Stimulated activated naive CD8-positive, alpha-beta T cell treated with anti-CD3 and anti-CD28 coated beads, Interleukin-15, Interleukin-2, amounts not matched to agents 100 U/mL and 50 U/mL, for 24 hours (primary cell): ENCODE measurements at places on chromosomes 5 and 9.

GRCh38 chr9:28435456-28435855, 862.2 kb upstream of the C9orf72 start:
- no peak for DNase-seq

- DNase-seq, result no peak
Observed at GRCh38 chr5:83899326-83899970, 178.8 kb upstream of the HAPLN1 start.

DNA sequence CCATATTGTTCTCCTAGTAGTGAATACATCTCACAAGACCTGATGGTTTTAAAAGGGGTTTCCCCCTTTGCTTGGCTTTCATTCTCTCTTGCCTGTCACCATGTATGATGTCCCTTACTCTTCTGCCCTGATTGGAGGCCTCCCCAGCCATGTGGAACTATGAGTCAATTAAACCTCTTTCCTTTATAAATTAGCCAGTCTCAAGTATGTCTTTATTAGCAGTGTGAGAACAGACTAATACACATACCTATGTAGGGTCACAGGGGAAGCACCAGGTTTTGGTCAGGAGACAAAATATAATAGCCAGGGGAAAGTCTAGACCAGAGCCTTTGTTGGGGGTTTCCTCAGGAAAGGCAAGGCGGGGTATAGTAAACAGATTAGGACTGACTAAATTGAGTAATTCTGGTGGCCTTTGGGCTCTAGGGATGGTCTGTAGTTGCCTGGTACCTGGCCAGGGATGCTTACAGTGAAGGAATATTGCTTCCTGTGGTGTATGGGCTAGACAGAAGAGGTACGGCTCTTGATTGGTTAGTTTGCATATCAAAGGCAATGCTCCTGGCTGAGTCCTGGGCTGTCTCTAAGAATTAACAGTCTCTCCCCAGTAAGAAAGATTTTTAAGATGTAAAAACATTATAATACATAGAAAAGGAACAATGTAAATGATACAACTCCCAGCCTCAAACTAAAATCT, 254.5 kb downstream of the ELAVL2 start:
- DNase-seq, result no peak

GRCh38 chr5:113112435-113112834, 135.8 kb downstream of the DCP2 start:
- DNase-seq, result no peak

- DNase-seq, result no peak
Observed at GRCh38 chr5:151243564-151243963, 9.4 kb upstream of the GM2A start.

DNA sequence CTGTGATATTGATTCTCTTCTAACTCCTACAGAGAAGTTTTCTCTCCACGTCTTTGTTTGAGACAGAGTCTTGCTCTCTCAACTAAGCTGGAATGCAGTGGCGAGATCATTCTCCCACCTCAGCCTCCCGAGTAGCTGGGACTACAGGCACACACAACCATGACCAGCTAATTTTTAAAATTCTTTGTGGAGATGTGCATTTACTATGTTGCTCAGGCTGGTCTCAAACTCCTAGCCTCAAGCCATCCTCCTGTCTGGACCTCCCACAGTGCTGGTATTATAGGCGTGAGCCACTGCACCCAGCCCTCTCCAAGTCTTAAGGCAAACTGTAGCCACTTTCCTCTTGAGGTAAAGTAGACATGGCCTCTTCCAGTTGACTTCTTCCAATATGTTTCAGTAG, 72.2 kb downstream of the SNX18 start:
- DNase-seq, result no peak

DNA sequence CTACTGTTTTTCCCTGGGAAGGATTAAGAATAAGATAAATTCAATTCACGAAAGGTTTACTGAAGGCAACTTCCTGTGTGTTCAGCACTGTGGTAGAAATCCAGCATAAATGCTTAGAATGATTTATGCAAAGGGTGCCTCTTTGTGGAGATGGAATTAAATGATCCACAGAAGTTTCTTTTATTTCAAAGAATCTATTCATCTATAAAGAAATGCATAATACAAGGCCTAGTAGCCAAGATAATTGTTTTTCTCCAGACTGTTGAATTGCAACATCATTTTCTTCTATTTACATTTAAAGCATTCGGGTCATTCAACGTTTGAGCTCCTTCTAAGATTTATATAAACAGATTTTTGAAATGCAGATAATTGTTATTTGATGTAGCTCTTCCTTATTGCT, 138.8 kb upstream of the NFIL3 start:
- no peak for DNase-seq

- no peak for DNase-seq
Observed at GRCh38 chr9:69865986-69866385, 45.4 kb downstream of the CFAP95 start.

DNA sequence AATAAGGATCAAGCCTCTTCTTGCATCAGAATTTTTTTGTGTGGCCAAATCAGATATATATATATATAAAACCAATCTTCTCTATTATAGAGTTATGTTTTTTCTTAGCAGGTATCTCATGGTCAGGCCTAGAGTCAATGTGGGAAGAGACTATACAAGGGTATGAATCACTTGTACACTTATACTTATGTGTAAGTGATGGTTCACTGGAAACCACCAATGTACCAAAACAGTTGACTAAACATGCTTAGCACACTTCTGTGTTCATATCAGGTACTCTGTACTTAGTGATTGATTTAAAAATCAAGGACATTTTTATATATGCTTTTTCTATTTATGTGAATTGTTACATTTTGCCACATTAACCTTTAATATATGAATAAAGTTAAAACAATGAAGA, 92.6 kb downstream of the CWC27 start:
- DNase-seq, result no peak

GRCh38 chr9:76459694-76460635, 983 bp downstream of the GCNT1 start:
- DNase-seq, result no peak

DNA sequence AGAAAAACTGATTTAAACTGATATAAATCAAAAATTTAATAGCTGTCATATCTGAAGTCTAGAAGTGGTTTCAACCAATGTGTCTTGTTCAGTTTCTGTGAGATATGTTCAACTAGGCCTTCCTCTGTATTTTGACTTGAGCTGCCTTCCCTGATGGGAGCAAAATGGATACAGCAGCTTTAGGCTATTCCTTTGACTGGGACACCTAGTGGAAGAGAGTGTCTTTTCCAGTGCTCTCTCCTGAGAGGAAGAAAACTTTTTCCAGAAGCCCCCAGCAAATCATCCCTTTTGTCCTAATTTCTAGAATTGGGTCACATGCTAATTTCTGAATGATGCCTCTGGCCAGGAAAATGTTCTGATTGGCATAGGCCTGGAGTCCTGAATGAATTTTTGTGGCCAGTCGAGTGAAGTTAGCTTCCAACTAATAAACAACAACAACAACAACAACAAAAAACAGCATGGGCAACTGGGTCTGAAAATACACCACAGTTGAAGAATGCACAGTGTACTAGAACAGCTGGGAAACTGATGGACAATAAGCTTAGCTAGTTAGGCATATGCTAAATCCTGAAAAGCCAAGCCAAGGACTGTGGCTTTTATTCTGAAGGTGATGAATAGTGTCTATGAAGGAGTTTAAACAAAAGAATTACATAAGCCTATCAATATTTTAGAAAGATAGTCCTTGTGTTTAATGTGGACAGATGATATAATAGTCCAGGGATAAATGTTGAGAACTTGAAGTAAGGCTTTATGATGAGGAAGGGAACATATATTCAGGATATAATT, 125.7 kb downstream of the FBN2 start:
- DNase-seq, result no peak

GRCh38 chr9:124934290-124934689, 6.6 kb downstream of the GOLGA1 start:
- no peak for DNase-seq

GRCh38 chr5:132387640-132388117, 18.2 kb downstream of the SLC22A5 start:
- DNase-seq, result no peak

- DNase-seq, result peak; percentile 8
Observed at GRCh38 chr5:78509145-78509865, 139.3 kb downstream of the LHFPL2 start.

DNA sequence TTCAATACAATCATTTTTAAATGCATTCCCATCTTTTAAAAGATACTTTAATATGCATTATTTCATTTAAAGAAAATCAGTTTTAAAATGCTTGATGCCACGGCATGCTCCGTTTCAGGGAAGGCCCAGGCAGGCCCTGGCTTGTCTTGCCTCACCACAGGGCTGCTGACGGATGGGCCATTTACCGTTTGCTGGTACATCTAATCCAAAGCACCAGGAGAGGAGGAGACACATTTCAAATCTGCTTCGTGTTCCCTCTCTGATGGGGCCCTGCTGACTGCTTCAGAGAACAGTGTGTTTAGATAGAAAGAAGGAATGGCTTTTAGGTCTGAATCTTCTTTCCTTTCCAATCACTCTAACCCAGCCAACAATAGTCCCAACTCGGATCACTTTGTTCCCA, 185.2 kb downstream of the DCP2 start:
- no peak for DNase-seq
